ENCODE measurements at places on chromosomes 5 and 9.

- DNase-seq = no peak
These were observed 363.3 kb upstream of the MEF2C start for GRCh38 chr5:89246252-89246651.

- no peak for DNase-seq
These were observed 141.1 kb downstream of the ACTBL2 start for GRCh38 chr5:57341380-57341979.

- no peak for DNase-seq
These were observed 64.9 kb downstream of the SIL1 start for GRCh38 chr5:139133282-139133681.

DNA sequence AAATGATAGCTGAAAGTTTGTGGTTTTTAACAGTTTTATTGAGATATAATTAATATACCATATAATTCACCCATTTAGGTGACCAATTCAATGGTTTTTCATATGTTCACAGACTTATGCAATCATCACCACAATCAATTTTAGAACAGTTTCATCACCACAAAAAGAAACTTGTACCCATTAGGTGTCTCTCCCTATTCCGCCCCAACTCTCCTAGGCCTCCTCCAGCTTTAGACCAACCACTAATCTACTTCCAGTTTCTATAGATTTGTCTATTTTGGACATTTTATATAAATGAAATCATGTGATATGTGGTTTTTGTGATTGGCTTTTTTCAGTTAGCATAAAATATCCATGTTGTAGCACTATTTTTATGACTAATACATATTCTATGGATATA lies 38.6 kb downstream of the YTHDC2 start:
- DNase-seq = no peak

DNA sequence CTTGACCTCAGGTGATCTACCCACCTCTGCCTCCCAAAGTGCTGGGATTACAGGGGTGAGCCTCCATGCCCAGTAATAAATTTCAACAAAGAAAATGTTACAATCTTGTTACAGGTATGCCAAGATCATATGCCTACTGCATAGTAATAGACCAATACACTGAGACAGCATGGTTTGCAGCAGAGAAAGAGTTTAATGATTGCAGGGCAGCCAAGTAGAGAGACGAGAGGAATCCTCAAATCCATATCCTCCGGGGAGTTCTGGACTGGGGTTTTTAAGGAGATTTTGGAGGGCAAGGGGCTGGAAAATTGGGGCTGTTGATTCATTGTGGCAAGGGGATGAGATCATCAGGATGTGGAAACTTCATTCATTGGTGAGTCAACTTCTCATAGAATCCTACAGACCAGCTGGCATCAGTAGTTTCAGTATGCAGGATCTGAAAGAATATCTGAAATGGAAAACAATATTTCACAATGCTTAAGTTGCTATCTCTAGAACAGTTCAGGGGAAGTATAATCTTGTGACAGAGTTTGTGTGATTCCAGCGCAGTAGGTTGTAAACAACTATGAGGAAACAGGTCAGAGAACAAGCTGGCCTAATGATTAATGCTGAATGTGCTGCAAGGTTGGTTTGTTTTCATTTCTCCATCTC lies 14.8 kb upstream of the TUT7 start:
- DNase-seq = no peak

DNA sequence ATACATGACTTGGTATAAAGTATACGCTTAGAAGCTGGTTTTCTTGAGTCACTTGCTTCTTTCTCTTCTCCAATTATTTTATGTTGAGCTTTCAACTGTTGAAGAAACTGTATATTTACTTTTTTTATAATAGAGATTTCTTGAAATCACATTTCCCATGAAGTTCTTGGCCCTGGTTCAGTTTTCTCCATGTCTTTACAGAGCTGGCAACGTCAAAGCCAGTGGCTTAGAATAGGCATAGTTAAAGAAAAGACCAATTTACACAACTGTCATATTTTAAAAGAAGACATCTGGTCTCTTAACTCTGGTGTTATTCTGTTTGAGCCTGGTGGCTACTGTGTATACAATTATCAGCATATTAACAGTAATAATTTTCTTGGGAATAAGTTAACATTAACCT lies 1249.3 kb downstream of the CDH12 start:
- DNase-seq = no peak

All from naive thymus-derived CD8-positive, alpha-beta T cell (primary cell).